ENCODE measurements at places on chromosomes 3 and 15.

- DNase-seq = no peak
Observed at GRCh38 chr3:127762787-127763105, 59.6 kb downstream of the MGLL start.

DNA sequence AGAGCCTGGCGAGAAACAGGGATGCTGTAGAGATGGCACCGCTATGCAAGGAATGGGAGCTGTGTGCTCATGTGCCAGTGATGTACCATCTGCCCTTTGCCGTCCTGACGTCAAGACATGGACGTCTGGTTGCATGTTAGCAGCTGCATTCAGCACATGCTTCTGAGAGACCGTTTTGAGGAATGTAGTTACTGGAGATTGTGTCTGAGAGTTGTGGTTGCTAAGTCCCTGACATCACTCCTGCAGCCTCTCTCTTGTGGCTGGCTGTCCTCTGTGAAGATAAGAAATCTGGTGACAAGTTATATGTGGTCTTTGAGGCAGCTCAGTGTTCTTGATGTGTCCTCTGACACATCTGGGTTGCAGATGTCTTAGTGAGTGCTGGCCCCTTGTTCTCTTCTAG is 165.1 kb downstream of the APBA2 start:
- no peak for DNase-seq

DNA sequence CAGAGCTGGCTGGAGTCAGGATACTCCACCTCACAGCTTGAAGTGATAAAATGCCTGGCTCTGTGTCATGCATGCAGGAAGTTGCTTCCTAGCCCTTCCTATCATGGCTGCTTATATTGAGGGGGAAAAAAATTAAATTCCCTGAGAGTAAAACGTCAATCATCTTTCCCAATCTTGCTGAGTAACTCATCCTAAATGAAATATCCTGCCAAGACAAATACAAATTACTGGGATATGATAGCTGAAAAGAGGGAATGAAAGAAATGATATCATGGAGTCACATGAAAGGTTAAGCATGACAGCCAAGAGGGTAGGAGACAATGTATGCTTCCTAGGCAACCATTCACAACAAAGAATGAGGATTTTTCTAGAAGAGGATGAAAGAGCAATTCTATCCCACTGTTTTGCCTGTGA is 110.6 kb downstream of the ABI3BP start:
- no peak for DNase-seq

- no peak for DNase-seq
Observed at GRCh38 chr3:71978150-71978721, 193.3 kb upstream of the PROK2 start.

GRCh38 chr3:126025862-126026261 is 56.9 kb downstream of the ROPN1B start:
- no peak for DNase-seq

DNA sequence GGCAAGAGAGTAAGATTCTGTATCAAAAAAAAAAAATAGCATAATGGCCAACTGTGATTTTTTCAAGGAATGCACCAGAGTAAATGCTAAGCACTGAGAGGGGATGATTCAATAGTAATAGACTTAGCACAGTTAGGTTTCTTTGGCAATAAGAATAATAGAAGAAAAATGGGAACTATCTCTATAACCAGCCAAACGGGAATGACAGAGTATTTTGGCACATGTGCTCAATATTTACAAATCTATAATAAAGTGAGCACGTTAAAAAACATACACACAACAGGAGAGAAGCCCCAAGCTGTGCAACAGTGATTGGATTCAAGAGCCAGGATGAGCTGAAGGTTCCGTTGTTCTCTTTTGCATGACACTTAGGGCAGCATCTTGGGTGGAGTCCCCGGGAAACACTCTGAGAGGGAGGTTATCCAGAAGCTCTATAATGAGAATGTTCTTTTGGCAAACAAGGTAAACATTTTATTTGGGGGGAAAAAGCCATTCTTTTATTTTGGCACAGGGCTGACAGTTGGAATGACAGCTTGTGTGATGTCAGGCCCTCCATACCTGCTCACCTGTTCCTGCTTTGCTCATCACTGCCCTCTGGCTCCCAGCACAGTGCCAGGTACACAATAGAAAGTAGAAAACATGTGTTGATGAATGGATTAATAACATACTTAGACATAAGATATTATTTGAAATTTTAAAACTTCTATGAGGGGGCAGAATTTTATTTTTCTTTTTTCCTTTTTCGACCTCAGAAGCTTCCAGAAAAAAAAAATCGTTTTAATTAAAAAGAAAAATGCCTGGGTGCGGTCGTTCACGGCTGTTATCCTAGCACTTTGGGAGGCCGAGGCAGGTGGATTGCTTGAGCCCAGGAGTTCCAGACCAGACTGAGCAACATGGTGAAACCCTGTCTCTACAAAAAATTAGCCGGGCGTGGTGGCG is 44.0 kb upstream of the MUC4 start:
- no peak for DNase-seq

- no peak for DNase-seq
Observed at GRCh38 chr15:79977431-79978054, 6.5 kb upstream of the BCL2A1 start.

- no peak for DNase-seq
Observed at GRCh38 chr3:169528289-169528688, 135.2 kb downstream of the MECOM start.

- DNase-seq = no peak
Observed at GRCh38 chr15:69805248-69805953, 292.3 kb downstream of the TLE3 start.

DNA sequence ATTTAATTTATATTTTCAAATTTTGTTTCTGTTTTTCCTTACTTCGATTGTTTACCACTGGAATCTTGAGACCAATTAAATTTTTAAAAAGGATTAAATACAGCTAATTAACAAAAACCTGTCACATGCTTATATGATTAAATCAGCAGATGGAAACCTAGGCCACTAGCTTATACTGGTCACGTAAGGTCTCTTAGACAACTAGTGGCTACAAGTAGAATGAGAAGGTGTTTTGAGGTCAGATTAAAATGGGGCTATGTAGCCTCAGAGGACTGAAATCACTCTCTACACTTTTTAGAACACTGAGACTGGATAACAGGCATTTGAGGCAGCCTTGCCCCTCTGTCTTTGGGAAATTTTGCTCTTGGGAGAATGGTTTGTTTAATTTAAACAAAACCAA is 246.5 kb upstream of the ONECUT1 start:
- DNase-seq = no peak

- no peak for DNase-seq
Observed at GRCh38 chr3:166554023-166554422, 716.8 kb upstream of the BCHE start.

- DNase-seq = no peak
Observed at GRCh38 chr3:38601956-38602550, 47.4 kb downstream of the SCN5A start.

- no peak for DNase-seq
Observed at GRCh38 chr3:131067983-131068382, 41.3 kb downstream of the NEK11 start.

DNA sequence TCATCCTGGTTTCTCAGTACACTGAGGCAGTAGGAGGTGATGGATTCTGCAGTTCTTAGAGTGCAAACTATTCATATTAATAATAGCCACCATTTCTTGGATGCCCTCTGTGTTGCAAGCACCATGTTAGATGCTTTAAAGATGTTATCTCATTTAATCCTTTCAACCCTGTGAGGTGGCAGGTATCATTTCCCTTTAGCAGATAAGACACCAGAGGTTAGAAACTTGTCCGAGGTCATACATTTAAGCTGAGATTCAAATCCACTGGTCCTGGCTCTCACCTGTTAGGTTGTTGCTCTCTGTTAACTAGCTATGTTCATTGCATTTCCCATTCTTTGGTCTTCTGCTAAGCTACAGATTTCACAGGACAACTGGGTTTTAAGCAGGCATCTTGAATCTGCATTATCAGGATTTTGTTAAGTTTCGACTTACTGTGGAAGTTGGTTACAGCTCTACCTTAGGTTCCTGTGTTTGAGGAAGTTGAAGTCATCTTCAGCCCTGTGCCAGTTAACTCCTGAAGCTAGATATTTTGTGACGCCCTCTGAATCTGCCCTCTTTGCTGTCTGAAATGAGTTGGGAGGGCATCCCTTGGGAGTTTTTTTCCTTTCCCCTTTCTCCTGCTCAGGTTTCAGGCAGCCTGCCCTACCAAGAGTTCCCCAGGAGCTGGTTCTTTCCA is 6.4 kb downstream of the PDE8A start:
- DNase-seq = no peak

- no peak for DNase-seq
Observed at GRCh38 chr3:133884887-133885711, 10.6 kb downstream of the RAB6B start.

DNA sequence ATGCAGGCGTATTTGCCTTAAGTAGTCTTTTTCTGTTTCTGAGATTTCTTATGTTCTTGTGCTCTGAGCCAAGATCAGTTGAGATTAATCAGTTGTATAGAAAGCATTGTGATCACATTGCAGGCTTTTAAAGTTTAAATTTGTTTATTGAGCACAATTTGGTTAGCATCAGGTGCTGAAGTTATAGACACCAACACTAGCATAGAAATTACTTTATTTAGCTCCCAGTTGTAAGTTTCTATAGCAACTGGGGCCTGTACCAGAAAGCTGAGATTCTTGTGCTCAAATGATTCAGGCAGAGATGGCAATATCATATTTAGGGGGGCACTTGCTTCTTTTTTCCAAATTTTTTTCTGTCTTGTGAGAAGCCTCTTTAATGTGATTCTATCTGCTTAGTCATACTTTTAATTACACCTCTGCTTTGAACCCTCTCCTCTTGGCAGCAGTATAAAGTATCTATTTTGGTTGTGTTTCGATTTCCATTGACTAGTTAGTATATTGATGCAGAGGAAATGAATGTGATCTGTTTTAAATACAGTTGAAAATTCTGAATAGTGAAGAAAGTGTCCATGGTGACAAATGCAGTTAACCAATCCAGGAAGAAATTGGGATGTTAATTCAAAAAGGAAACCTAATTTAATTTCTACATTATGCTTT is 241.7 kb upstream of the GBE1 start:
- DNase-seq = no peak

GRCh38 chr15:67838789-67839332 is 984 bp downstream of the RNU6-1 start:
- no peak for DNase-seq

- no peak for DNase-seq
Observed at GRCh38 chr3:1929788-1930414, 168.8 kb upstream of the CNTN4 start.

- no peak for DNase-seq
Observed at GRCh38 chr3:69777582-69777967, 38.3 kb downstream of the MITF start.

Measured in effector memory CD8-positive, alpha-beta T cell (primary cell).